ENCODE measurements at places on chromosomes 3 and 15.
A peak's percentile ranks its signal among the peaks of the same experiment; 100 is the strongest.

DNA sequence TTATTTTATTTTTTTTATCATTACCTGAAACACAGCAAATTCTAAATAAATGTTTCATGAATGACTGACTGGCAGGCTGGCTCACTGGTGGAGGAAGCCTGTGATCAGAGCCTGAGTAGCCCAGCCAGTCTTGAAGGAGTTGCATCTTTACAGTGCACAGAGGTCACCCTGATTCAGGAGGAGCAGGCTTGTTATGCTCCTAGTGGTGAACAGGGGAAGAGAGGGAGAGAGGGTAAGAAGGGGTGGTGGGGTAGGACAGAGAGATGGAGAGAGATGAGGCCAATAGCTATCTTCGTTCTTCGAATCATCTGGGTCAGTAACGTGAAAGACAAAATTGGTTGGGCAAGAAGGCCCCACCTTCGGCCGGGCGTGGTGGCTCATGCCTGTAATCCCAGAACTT lies 202.6 kb upstream of the MCTP2 start:
- no peak for DNase-seq

GRCh38 chr15:33374226-33374914 lies 63.6 kb downstream of the RYR3 start:
- DNase-seq = no peak

DNA sequence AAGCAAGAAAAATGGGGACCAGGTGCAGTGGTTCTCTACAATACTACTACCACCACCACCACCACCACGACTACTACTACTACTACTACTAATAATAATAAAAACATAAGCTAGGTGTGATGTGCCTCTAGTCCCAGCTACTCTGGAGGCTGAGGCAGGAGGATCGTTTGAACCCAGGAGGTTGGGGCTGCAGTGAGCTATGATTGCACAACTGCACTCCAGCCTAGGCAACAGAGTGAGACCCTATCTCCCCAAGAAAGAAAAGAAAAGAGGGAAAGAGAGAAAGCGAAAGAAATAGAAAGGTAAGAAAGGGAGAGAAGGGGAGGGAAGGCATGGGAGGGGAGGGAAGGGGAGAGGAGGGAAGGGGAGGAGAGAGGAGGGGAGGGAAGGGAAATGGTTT lies 350.6 kb downstream of the FOXP1 start:
- DNase-seq = no peak

- no peak for DNase-seq
These were observed 104.3 kb downstream of the CD47 start for GRCh38 chr3:107986505-107986904.

DNA sequence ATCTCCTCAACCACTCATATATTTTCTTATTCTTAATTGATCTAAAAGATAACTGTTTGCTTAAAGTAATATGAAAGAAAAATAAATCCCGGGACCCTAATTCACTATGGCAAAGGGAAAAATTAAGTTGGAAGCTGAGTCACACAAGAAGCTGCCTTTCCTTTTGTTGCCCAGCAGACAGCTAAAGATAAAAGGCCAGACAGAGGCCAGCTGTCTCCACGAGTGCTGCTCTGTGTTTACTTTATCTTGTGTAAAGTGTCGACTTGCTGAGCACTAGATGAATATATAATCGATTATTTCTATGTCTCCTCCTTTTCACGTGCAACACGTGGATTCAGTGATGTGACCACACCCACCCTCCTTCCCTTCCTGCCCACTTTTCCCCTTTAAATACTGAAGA lies 52.8 kb upstream of the NSMCE3 start:
- peak; percentile 48 for DNase-seq

DNA sequence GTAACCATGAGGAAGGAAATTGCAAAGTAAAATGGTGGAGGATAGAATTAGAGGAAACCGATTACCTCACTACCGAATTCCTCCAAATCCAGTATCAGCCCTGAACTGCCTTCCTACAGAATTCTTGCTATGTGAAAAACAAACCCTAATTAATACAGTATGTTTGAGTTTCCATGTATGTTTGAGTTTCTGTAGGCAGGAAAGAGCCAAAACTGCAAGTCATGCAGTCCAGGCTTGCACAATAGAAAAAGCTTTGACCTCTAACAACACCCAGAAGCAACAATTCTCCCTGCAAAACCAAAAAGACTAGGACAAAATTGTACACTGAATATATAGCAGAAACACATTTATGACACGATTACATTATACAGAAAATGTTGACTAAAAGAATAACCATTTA lies 614.8 kb downstream of the DIPK2A start:
- DNase-seq = peak; percentile 9

- no peak for DNase-seq
These were observed 44.6 kb downstream of the TRIM71 start for GRCh38 chr3:32862247-32862935.

DNA sequence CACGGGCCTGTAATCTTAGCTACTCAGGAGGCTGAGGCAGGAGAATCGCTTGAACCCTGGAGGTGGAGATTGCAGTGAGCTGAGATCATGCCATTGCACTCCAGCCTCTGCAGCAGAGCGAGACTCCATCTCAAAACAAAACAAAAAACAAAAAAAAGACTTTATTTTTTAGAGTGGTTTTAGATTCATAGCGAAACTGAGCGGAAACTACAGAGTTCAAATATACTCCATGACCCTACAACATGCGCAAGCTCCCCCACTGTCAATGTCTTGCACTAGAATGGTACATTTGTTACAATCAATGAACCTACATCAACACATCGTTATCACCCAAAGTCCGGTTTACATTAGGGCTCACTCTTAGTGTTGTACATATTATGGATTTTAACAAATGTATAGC lies 2.2 kb upstream of the CRTAP start:
- DNase-seq = no peak

- DNase-seq = peak; percentile 60
These were observed 37.1 kb downstream of the EIF4E3 start for GRCh38 chr3:71688121-71688520.

GRCh38 chr15:35444557-35445204 lies 101.3 kb downstream of the DPH6 start:
- peak; percentile 47 for DNase-seq

GRCh38 chr15:100861511-100861991 lies 18.1 kb upstream of the ALDH1A3 start:
- DNase-seq = no peak

- peak; percentile 40 for DNase-seq
These were observed 10.7 kb upstream of the DHX36 start for GRCh38 chr3:154334973-154335420.

- DNase-seq = no peak
These were observed 41.6 kb upstream of the AP3B2 start for GRCh38 chr15:82751308-82751707.

GRCh38 chr3:13053420-13053819 lies 19.8 kb downstream of the IQSEC1 start:
- DNase-seq = no peak

DNA sequence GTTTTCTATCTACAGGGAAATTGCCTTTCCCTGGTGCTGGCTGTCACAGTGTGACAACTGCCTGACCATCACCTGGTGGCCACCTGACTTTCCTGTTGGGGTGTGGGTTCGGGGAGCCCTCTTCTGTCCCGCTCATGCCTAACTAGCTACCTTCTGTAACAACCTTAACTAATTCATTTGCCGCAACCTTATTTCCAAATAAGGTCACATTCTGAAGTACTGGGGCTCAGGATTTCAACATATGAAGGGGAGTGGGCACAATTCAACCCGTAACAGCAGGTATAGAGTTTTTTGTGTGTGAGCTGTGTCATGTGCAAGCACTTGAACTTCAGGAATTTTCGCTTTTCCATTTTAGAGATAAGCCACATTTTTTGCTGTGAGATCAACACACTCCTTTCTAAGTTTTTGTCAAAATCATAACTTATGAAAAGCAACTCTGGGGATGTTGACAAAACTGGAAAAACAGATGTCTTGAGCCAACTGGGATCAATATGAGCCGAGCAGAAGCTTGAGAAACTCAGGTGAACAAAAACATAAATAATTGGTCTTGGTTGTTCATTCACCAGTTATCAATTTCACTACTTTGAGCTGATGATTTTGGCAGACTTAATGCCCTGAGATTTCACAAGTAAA lies 242.0 kb upstream of the RGMA start:
- no peak for DNase-seq

- no peak for DNase-seq
These were observed 271.7 kb downstream of the PDZRN3 start for GRCh38 chr3:73352841-73353645.

GRCh38 chr15:61049028-61049427 lies 180.1 kb downstream of the RORA start:
- DNase-seq = no peak

DNA sequence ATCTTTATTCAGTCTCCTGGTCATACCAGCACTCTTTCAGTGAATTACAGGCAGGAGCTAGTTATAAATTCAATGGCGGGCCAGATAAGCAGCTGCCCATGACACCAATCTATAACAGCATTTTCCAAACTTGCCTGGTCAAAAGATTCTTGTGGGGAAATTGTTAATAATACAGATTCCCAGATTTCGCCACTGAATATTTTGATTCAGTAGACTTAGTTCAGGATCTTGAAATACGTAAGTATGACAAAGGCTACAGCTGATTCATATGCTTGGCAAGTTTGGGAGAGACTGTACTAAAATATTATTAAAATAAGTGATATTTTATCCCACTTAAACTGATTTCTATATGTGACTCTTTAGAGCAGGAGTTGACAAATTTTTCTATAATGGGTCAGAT lies 119.3 kb downstream of the TMCO5A start:
- DNase-seq = no peak
